ENCODE measurements at places on chromosomes 13 and 19. TPM values are rescaled to one million over a fixed set of nuclear protein-coding genes. Genes with fewer than 3 reads are reported as not detected.

Gene ZSCAN4
- polyA plus RNA-seq = not detected

Gene PSG6
- polyA plus RNA-seq = not detected

Gene PNMA8A
- polyA plus RNA-seq = 10.0 TPM

Gene ZNF763
- polyA plus RNA-seq = 0.39 TPM

Gene ENOX1
- 0.23 TPM for polyA plus RNA-seq

Gene YIF1B
- 305 TPM for polyA plus RNA-seq

Gene PSMC4
- 116 TPM for polyA plus RNA-seq

Gene ZNF177
- 2.1 TPM for polyA plus RNA-seq

Gene CFAP97D2
- polyA plus RNA-seq = not detected

Gene BLVRB
- polyA plus RNA-seq = 196 TPM
